ENCODE measurements at places on chromosomes 6 and 20.

DNA sequence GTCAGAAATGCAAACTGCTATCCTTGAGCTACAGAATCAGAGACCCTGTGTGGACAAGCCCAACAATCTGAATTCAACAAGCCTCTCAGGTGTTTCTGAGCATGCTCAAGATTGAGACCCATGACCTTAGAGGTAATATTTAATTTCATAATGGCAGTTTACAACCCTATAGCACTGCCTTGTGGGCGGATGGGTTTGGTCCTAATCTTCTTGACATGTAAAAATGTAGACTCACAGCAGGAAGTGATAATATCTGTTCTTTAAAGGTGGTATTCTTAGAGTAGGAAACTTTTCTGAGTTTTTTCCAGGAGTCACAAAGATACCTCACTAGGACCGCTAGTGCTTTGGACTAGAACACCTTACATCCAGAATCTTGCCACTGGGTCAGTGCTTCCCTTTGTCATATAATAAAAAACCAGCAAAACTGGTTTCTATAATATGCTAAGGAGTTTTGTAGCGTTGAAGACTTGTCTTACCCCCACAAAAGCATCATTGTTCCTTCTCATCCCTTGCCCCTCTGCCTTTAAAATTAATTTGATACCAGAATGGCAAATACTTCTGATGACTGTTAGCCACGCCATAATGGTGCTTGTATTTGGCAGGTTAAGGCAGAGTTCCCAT is 52.6 kb downstream of the E2F3 start:
- DNase-seq = no peak

- no peak for DNase-seq
Observed at GRCh38 chr6:165649166-165650137, 13.6 kb downstream of the PDE10A start.

DNA sequence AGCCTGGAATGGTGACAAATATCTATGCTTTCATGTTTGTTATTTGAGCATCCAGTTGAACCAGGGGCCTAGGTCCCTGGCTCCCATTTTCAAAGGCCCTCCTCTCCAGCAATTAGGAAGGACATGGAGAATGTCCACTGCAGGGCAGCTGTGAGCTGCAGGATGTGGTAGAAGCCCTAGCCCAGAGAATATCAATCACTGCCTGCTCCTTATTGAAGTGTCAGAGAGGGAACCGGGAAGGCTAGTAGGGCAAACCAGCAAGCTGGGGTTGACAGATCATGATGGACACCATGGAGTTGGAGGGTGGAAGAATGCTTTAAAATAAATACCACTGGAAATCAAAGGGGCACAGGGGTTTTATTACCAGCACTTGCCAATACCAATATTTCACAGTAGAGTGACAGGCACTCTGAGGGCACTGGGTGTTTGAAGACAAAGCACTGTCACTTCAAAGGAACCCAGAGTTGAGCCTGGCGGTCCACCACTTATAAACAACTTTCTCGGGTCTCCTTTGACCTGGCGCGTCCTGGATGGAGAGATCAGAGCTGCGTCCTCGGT is 47.7 kb downstream of the ZNF831 start:
- DNase-seq = no peak

DNA sequence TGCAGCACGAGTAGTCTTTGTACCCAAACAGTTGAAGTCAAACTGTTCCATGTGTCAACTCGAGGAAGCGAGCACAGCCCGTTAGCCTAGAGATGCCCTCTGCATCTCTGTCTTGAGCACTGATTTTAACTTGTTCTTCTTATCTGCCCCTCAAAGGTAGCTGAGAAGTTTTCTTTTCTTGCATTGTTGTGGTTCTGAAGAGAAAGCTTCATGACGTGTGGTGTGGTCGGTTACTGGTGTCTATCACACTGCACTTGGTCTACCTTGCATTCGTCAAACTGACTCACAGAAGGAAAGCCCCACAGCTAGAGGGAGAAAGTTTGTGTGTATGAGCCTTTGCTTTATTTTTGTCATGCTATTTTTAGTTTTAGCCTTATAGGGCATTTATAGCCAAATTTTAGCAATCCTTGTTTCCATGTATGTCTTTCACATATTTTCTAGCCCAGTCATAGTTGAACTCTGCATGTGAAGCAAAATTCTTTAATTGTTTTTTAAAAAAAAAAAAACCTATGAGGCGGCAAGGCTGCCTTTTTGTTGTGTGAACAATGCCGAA is 115.1 kb downstream of the JAG1 start:
- DNase-seq = peak; percentile 97

DNA sequence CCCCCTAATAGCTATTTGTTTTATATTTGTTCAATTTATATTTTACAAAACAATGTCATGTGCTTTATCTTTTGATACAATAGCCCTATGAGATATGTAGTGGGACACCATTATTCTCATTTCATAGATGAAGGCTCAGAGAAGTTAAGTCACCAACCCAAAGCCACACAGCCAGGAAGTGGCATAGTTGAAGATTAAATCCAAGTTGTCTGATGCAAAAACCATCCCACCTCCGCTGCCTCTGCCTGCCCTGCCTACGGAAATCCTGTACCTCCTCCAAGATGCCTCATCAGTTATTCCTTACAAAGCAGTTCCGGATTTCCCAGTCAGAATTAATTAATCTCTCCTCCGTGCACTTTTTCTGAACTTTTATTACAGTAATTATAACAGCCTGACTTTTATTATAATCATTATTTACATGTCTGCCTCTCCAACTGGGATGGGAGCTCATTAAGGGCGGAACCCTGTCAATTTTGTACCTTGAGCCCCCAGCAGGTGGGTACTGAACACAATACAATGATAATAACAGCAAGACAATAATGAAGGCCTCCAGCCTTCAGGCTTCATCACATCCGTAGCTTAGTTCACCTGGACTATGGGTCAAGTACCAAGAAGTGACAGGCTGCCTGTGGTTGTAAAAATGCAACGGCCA is 54.7 kb downstream of the LRFN2 start:
- no peak for DNase-seq

- DNase-seq = peak; percentile 27
Observed at GRCh38 chr20:15200147-15200565, 862.7 kb upstream of the FLRT3 start.

- peak; percentile 57 for DNase-seq
Observed at GRCh38 chr6:56759521-56759920, 116.8 kb upstream of the DST start.

GRCh38 chr6:30683183-30683979 is 3.1 kb downstream of the PPP1R18 start:
- DNase-seq = peak; percentile 57

DNA sequence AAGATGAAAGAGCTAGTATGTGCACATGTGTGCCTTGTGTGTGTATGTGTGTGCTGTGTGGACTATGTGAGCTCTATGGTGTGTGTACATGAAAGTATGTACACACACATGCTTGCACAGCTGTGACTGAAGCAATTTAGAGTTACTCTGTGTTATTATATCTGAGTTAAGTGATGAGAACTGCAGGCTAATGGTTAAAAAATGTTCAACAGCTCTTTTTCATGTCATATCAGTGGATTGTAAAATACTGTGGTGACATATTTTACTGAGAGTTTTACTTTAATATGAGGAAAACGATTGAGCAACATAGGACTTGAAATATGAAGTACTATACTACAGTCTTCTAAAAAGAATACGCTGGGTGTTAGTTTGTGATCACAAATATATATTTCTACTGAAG is 195.7 kb upstream of the KCNK16 start:
- DNase-seq = no peak

DNA sequence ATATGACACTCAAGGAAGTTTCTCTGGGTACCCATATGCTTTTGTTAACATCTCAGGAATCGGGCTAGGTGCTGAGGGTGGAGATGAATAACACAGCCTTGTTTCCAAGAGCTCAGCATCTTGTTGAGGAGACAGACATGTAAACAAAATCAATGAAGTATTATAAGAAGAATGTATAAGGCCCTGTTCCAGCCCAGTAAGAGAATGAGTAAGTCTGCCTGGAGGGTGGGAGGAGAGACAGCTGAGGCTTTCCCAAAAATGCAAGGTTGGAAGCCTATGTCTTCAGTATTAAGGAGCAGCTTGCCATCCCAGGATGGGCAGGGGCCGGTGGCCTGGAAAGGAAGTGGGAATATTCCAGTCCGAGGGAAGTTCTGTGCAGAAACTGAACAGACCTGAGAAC is 615.3 kb upstream of the BTBD3 start:
- DNase-seq = peak; percentile 84

GRCh38 chr6:163533443-163533842 is 118.9 kb downstream of the QKI start:
- peak; percentile 87 for DNase-seq

DNA sequence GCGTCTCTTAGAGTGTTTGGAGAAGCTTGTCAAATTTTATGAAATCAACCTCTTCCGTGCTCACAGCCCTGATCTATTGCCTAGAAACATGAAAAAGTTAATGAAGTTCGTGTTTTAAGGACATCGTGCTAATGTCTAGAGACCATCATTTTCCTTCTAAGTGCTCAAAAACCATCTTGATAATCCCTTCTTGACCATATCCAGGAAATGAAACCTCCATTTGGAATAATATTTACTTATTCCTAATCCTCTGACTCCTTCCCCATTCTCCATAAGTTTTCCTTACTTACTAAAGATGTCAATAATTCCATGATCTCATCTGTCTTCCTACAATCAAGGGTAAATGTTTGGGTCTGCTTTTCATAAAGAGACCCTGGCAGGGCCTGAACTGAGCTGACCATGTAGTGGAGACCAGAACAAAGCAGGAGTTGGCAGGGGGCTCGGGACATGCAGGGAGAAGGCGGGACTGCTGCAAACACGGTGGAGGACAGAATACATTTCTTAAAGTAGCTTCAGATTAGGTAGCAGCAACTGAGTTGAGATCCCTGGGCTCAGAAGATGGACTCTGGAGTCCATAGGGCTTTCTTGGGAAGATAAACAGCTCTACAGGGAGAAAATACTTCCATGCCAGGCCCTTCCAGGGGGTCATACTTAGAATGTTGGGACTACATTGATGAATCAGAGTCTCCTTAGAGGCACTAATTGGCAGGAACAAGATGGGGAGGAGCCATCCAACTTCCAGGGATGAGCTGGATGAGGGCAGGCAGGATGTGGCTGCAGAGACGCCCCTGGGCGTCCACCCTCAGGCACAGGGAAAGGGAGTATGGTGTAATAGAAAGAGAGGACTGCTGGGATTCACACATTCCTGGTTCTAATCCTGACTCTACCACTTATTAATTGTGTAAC is 100.7 kb downstream of the RIN2 start:
- DNase-seq = peak; percentile 91

DNA sequence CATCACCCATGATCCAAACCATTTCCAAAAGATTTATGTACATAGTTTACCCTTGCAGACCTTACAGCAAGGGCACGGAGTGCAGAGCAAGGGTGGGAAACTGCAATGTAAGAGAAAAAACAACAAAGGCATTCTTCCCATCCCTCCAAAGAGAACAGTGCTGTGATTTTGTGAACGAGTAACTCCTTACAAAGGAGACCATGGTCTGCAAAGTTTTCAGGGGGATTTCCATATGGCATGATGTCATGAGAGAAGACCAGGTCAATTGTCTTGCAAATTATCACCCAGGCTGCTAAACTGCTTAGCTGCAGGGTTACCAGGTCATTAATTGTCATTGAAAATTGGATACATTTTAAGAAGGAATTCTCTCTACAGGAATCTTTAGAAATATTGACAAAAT is 58.3 kb downstream of the LAMP5 start:
- DNase-seq = no peak

Data from M059J (cell line).